CD4-positive, alpha-beta memory T cell (primary cell): ENCODE measurements at places on chromosomes 3 and 15.

GRCh38 chr3:5221701-5222100 is 34.2 kb downstream of the EDEM1 start:
- DNase-seq: no peak

DNA sequence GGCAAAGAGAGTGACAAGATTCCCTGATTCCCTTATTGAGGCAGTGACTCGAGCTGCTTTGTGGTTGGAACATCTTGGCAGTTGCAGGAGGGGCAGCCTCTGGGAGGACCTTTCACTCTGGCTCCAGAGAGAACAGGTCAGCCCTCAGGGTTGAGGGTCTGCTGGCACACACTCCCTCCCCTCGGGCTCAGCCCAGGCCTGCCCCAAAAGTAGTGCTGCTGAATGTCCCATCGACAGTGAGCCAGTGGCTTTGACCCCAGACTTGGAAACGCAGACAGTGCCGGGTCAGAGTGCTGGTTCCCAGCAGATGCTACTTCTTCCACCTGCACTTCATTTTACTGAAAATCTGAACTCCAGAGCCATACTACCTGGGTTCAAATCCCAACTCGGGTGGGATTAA is 25.6 kb upstream of the ATP2B2 start:
- no peak for DNase-seq

DNA sequence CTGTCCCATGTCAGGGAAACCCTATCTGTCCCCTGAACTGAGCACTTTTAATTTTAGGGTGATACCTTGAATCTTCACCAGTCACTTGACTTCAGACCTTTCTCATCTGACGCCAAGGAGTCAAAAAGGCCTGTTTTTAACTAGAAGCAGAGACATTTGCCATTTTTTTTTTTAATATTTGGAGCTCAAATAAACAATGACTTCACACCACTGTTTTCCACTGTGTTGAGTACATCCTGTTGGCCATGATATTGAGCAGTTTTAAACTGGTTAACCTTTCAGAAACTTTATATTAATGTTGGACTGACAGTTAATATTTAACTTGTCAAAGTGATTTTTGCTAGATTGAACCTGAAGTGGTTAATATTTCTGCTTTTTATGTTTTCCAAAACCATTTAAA is 28.2 kb downstream of the DAG1 start:
- no peak for DNase-seq

GRCh38 chr15:71295603-71296314 is 180.5 kb downstream of the THSD4 start:
- no peak for DNase-seq

DNA sequence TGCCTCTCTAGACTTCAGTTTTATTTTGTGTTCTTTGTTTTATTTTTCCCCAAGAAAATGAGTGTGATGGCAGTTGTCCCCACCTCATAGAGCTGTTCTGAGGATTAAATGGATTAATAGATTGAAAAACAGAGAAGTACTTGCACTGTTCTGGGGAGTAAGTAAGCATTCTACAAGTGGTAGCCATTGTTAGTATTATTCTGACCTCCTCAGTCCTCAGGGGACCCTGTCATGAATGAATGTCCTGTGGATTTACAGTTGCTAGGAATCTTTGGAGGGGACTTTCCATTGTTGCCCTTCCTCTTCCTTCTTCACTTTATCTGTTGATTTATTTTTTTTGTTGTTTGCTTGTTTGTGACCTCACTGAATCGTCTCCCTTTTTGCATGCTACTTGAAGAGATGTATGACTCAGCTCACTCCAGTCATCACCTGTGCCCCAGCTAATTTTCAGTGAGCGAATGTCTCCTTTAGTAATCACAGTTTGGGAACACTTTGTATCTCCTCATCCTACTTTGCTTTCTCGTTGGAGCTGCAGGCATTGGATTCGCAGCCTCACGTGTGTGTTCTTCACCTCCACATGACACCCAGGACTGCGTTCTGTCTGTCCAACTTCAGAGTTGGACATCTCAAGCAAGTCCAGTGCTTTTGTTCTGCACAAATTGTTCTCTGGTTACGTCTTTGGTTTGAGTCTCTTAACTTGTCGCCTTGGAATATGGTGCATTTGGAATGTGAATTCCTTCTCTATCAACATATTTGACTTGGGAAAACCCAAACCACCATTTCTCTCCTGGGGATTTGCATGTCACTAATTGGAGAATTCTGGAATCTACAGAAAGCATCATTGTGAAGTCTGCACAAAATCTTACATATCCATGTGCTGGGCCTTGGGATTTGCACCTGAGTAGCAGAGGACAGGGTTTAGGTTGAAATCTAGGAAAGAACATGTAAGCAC is 54.5 kb downstream of the LRTM1 start:
- no peak for DNase-seq

DNA sequence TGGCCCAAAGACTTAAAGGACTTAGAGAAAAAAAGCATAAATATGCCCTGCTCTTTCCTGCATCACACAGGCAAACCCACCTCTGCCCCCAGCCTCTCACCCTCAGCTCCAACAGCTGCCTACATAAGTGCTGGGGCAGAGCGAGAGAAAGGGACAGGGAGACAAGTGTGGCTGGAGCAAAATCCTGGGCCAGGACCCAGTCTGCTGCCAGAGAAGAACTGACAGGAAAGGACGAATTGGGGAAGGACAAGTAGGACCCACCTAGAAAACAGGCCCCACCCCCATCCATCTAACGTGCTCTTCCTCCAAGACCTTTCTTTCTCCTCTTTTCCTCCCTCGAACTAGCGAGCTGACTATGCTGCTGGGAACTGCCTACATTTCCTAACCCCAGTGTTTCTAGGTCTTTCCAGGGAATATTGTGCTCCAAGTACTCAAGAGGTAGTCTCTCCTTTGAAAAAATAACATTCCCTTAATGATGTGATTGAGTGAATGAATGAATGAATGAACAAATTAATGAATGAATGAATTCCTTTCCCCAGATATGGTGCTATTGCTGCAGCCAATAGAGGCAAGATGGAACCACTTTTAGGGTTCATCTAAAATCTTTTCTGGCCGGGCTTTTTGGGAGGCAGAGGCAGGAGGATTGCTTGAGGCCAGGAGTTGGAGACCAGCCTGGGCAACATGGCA is 18.4 kb downstream of the IGDCC4 start:
- no peak for DNase-seq

DNA sequence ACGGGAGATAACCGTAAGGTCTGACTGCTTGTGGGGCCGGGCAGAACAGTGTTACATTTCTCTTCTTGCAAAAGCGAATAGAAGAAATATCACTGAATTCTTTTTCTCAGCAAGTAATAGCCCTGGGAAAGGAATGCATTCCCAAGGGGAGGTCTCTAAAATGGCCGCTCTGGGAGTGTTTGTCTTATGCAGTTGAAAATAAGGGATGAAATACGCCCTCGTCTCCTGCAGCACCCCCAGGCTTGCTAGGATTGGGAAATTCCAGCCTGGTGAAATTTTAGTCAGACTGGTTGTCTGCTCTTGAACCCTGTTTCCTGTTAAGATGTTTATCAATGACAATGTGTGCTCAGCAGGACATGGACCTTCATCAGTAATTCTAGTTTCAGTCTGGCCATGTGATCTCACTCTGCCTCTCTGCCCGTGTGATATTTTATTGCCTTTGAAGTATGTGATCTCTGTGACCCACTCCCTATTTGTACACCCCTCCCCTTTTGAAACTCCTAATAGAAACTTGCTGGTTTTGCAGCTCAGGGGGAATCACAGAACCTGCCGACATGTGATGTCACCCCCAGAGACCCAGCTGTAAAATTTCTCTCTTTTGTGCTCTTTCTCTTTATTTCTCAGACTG is 715.6 kb downstream of the ROBO1 start:
- no peak for DNase-seq

- DNase-seq: no peak
Observed at GRCh38 chr3:196998966-196999760, 30.5 kb downstream of the MELTF start.

DNA sequence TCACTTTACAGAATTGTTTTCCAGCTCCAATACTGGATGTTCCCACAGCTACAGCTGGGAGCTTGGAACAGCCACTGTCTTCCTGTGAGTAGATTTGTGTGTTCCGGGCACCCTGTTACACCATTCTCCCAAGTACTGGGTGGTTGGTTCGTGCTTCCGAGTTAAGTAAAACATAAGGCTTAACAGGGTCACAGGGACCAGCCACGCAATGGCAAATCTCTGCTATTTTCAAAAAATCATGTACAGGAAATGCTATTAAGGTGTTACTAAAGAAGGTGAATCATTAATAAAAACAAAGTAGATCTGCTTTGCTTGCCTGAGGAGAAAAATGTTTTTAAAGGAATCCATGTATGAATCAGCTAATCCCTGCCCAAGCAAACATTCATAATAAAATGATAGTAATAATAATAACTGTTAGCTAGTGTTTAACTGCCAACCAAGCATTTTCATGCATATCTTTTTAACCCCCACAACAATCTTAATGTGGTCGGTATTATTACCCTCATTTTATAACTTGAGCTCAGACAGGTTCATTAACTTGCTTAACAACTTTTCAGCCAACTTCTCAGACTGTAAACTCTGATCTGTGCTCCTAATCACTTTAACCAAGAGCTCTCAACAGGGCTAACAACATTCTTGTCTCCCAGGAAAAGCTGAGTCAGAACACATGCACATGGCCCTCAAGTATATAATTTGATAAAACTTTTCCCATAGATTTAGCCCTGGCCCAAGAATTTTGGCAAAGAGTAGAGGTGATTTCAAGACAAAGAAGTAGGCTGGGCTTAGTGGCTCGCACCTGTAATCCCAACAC is 2.7 kb upstream of the C2CD4A start:
- no peak for DNase-seq

DNA sequence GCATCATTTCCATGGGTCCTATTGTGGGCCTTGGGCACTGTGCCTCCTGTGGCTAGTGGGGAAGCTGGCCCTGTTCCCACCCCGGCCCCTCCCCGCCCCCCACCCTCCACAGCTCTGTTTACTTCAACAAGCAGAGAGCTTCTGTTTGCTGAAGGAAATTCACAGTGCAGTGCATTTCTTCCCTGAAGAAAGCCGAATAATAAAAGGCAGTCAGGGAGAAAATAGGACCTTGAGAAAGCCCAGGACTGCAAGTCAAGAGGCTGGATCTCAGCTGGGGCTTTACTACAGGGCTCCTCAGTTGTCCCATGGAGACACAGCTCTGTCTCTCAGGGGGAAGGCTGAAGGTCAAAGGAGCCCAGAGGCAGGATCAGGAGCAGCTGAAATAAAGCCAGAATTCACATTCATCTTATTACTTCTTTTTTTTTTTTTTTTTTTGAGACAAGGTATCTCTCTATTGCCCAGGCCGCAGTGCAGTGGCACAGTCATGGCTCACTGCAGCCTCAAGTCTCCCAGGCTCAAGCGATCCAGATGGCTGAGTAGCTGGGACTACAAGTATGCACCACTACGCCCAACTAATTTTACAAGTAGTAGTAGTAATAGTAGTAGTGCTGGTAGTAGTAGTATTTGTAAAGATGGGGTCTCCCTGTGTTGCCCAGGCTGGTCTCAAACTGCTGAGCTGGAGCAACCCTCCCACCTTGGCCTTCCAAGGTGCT is 33.0 kb upstream of the LACTB start:
- DNase-seq: no peak

GRCh38 chr3:112333002-112333380 is at the start of gene CD200:
Gene CD200 (plus strand): TSS chr3:112333156. CDS start chr3:112333213, 57 bp downstream.
- peak; percentile 36 for DNase-seq
